Skin of body (tissue), 3 donors: ENCODE measurements at places on chromosomes 5 and 9. TPM values are rescaled to one million over a fixed set of nuclear protein-coding genes. Genes with fewer than 3 reads are reported as not detected.

OR13C3 gene
- total RNA-seq, result not detected

BTNL8 gene
- total RNA-seq, result 0.49 TPM

TMEM174 gene
- total RNA-seq, result not detected

NOXA1 gene
- total RNA-seq, result 0.30 TPM

SAXO1 gene
- total RNA-seq, result 0.10 TPM

ANGPTL2 gene
- total RNA-seq, result 38.3 TPM

APBA1 gene
- total RNA-seq, result 7.7 TPM

KCNT1 gene
- 0.39 TPM for total RNA-seq

FAT2 gene
- total RNA-seq, result 26.5 TPM

SPATA31A7 gene
- total RNA-seq, result not detected

STK10 gene
- total RNA-seq, result 14.5 TPM

PCA3 gene
- total RNA-seq, result 0.20 TPM

HAVCR1 gene
- 0.30 TPM for total RNA-seq

CRB2 gene
- total RNA-seq, result 0.10 TPM

LOX gene
- 170 TPM for total RNA-seq

PKD2L2 gene
- total RNA-seq, result 0.10 TPM

PCDHGA10 gene
- 4.9 TPM for total RNA-seq

RANBP17 gene
- total RNA-seq, result 28.8 TPM

PCDH12 gene
- total RNA-seq, result 8.2 TPM

SLC6A18 gene
- not detected for total RNA-seq

SLC6A19 gene
- total RNA-seq, result not detected

MARCHF11 gene
- total RNA-seq, result not detected

PCDHA1 gene
- not detected for total RNA-seq

AGXT2 gene
- total RNA-seq, result not detected

ZNF300 gene
- 13.0 TPM for total RNA-seq
